ENCODE measurements at places on chromosomes 7 and 10.

- no peak for DNase-seq
Measured at GRCh38 chr7:131722371-131722770, 165.9 kb upstream of the PODXL start.

GRCh38 chr7:78176171-78176570 lies 377.6 kb downstream of the PHTF2 start:
- no peak for DNase-seq

DNA sequence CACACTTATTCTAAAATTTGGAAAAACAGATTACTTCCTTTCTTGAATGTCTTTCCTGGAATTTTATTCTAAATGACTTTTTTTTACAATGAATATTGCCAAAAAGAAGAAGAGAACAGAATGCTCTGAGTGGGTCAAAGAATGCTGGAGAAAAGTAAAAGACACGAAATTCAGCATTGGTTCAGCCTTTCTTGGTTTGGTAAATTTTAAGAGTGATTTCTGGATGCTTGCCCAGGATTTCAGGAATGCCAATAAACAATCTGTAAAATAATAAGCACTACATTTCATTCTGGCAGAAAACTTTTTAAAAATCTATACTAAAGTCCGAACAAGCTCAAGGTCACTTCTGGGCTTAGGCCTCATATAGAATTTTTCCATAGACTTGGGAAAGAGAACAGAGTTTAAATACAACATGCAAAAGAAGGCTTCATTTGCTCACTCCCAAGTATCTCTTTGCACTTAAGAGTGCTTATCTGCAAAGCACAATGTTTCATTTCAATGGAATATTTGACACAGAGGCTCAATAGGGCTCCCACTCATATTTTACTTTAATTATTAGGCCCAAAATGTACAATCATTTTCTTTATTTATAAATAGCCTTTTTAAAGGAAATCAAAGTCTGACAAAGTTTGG lies 359.5 kb upstream of the ANKRD30A start:
- DNase-seq = no peak

DNA sequence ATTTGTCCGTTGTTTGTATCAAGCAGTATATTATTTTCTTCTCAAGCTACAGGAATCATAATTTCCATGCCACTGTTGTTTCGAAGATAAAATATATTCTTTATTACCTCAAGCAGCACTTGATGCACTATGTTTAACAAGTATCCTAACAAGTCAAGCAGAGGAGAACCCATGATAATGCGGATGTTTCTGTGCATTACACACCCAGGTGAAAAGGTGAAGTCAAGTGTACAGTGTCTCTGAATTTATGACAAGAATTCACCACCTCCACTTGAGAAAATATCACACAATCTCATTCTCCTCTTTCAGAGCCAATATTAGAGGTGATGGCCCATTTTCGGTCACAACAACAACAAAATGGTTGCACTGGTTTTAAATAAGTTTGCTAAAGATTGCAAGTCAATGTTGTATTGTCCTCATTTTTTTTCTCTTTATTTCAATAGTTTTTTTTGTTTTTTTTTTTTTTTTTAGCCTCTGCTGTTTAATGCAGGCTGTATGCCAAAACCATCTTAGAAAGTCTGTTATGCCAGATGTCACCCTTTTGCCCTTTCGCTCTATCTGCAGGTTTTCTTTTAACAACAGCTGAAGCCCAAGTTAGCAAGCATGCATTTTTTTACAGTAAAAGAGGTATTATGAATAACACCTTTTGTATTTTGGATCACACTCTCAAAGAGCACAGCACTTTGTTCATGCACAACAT lies 568.7 kb upstream of the LRRN3 start:
- DNase-seq = no peak

- DNase-seq = no peak
Measured at GRCh38 chr7:76262683-76263402, 39.6 kb upstream of the HSPB1 start.

- DNase-seq = no peak
Measured at GRCh38 chr7:98281757-98282606, 496 bp downstream of the BRI3 start.

DNA sequence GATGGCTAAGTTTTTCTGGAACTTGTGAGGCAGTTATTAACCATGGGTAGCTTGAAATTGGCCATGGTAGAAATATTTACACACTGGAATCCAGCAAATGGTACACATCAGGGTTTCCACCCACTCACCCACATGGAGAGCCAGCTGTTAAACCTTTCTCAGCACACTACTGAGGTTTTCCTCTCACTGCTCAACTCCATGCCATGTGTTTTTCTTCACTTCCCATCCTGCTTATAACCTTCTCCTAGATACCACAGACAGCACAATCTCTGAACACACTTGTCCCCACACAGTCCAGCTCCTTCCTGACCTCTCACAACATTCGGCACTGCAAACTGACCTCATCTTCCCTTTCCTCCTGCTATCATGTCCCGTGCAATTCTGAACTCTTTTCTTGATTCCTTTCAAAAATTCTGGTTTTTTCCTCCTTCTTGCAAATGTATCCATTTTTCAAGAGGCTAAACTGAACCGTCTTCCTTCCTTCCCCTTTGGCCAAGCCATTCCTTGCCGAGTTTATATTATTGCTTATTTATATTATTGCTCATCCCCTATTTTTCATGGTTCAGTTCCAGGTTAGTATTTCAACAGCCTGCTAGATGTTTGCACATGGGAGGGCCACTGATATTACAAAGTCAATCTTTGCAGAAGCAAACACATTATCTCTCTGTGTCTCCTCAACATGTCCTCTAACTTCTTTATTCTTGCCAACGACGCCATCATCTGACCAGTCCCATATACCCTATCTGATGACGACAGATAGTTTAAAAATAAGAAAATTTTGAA lies 606.4 kb downstream of the SORCS1 start:
- no peak for DNase-seq

DNA sequence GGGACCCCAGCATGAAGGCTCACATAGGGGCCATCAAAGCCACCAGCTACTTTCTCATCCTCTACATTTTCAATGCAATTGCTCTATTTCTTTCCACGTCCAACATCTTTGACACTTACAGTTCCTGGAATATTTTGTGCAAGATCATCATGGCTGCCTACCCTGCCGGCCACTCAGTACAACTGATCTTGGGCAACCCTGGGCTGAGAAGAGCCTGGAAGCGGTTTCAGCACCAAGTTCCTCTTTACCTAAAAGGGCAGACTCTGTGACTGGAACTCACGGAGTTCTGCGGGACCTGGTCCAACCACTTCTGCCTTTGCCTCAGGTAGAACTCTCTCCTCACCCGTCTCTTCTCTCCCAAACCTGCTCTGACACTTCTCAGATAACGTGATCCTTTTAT lies 945 bp downstream of the TAS2R40 start:
- no peak for DNase-seq

DNA sequence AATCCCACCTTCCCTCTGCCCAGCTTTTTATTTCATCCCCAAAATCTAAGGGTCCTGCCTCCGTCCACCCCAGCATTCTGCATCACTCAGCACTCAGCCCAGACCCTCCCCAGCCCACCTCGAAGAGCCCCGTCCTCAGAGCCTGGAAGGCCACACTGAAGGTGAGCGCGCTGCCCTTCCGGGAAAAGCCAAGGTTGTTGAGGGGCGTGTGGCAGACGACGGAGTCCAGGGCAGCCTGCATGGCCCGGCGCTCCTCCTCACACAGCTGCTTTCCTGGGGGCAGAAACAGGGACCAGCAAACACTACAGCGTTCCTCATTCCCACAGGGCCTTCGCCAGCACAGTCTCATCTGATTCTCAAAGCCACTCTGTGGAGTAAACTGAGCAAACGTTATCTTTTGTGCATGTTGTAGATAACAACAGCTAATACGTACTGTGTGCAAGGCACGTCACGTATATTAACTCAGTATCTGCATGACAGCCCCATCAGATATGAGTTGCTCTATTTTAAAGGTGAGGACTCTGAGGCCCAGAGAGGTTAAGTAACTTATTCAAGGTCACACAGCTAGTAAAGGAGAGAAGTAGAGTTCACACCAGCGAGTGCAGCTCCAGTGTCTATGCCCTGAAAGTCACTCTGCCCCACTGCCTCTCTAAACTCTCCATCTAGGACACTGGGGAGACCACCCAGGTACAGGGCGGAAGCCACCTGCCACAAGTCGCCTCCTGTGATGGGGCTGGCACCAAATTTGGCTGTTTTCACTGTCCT lies 2.8 kb downstream of the TRAPPC14 start:
- DNase-seq = no peak

GRCh38 chr7:69603937-69604494 lies 5.7 kb downstream of the AUTS2 start:
- DNase-seq = no peak

DNA sequence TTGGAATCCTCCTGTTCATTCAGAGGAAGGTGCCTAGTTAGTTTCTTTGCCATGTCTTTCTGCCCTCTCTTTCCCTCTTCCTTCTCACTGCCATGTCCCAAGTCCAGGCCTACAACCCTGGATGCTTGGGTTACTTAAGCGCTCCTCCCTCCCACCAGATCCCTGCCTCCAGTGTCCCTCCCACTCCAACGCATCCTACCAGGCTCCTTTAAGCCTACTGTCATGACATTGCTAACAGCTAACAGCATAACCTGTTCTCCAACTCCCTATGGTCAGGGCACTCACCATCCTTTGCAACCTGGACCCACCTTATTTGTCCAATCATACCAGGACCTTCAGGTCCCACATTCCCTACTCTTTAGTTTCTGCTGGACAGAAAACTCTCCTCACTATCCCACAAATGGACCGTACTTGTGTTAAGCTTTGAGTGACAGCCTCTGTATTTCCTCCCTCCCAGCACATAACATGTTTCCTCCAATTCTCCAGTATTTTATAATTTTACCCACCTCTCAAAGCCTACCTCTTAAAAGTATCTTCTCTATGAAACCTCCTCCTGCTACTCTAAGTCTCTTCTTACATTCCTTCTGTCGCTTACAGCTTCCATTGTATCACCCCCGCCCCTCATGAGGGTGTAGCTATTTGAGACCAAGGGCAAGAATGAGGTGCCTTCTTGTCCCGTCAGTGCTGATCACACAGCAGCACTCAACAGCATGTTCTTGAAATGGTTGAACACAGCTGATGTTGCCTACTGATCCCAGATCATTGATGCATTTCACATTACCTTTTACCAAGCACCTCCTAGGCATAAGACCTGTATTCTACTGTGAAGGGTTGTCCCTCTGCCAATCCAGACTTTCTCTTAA lies 1.7 kb downstream of the BLNK start:
- no peak for DNase-seq
